ENCODE measurements at places on chromosomes 4 and X. TPM values are rescaled to one million over a fixed set of nuclear protein-coding genes. Genes with fewer than 3 reads are reported as not detected.

GRCh38 chr4:98909646-98910401 lies 19.1 kb downstream of the EIF4E start:
- no peak for DNase-seq
- H3K27ac ChIP-seq: no peak overlapping the region
- H3K4me1 ChIP-seq: peaks cover 4% of the 10 kb centered on the region
- no peaks in the 10 kb centered on the region for H3K27me3 ChIP-seq
- peaks cover 4% of the 10 kb centered on the region for H3K36me3 ChIP-seq

DNA sequence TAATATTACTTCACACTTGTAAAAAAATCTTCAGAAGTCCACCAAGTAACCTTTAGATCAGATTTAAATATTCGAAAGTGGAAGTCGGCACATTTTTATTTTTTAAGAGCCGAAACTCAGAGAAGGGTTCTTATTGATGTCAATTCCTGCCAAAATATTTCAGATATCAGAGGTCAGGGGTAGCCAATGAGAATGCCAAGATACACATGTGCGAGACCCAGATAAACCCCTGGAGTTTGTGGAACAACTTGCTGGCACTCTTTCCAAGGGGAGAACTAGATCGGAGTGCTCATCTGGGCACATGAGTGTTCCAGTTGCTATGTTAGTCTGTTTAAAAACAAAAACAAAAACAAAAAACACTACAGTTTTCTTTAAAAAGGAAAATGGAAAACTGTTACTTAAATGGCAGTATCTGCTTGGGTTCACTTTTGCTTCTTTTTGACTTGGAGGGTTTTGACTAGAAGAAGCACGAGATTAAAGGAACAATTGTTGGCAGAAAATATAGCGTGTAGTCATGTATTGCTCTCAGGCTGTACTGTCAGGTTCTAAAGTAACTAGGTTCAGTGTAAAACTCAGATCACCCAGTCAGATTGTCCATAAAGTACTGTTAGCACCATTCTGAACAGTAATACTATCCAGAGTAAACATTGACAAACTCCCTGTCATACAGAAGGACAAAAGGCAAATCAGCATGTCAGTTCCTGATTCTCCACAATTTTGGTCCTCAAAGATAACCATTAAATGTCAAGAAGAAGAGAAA lies 188.0 kb upstream of the PACRGL start:
- H3K4me1 ChIP-seq: no peaks in the 10 kb centered on the region
- H3K27ac ChIP-seq: no peak overlapping the region

- DNase-seq: no peak
- peaks cover 10% of the 10 kb centered on the region for H3K4me1 ChIP-seq
- H3K27ac ChIP-seq: no peak overlapping the region
- H3K36me3 ChIP-seq: no peaks in the 10 kb centered on the region
- H3K4me3 ChIP-seq: no peak overlapping the region
Measured at GRCh38 chrX:50103866-50104566, 96.8 kb downstream of the AKAP4 start.

GRCh38 chrX:10441464-10441863 lies 178.9 kb downstream of the MID1 start:
- H3K36me3 ChIP-seq: no peaks in the 10 kb centered on the region
- no peaks in the 10 kb centered on the region for H3K27me3 ChIP-seq
- no peak for DNase-seq

DNA sequence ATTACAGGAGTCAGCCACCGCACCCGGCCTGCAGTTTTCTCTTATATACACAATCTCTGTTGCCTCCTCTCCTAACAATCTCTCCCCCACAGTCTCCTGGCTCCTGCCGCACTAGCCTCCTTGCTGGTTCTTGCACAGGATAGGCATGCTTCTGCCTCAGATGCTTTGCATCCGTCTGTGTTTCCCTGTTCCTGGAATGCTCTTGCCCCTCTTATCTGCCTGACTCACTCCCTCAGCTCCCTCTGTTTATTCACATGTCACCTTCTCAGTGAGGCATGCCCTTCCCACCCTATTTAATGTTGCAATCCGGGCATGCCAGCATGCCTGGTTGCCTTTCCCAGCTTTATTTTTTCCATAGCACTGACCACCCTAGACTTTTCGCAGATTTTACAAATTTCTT lies 161.9 kb downstream of the PHF8 start:
- no peak for DNase-seq
- H3K4me3 ChIP-seq: no peak overlapping the region
- H3K27ac ChIP-seq: no peak overlapping the region
- no peaks in the 10 kb centered on the region for H3K36me3 ChIP-seq

- H3K27ac ChIP-seq: no peak overlapping the region
- H3K36me3 ChIP-seq: no peaks in the 10 kb centered on the region
- H3K4me3 ChIP-seq: no peak overlapping the region
- H3K4me1 ChIP-seq: peaks cover 6% of the 10 kb centered on the region
- no peak for DNase-seq
- no peaks in the 10 kb centered on the region for H3K27me3 ChIP-seq
Measured at GRCh38 chr4:3679071-3679825, 86.9 kb upstream of the ADRA2C start.

The HSD17B13 gene
- total RNA-seq: not detected

The SMR3B gene
- total RNA-seq: not detected

The GIMD1 gene
- total RNA-seq: not detected
